Activated CD8-positive, alpha-beta memory T cell treated with anti-CD3 and anti-CD28 coated beads for 1 hour (primary cell): ENCODE measurements at places on chromosomes 16 and 17.

DNA sequence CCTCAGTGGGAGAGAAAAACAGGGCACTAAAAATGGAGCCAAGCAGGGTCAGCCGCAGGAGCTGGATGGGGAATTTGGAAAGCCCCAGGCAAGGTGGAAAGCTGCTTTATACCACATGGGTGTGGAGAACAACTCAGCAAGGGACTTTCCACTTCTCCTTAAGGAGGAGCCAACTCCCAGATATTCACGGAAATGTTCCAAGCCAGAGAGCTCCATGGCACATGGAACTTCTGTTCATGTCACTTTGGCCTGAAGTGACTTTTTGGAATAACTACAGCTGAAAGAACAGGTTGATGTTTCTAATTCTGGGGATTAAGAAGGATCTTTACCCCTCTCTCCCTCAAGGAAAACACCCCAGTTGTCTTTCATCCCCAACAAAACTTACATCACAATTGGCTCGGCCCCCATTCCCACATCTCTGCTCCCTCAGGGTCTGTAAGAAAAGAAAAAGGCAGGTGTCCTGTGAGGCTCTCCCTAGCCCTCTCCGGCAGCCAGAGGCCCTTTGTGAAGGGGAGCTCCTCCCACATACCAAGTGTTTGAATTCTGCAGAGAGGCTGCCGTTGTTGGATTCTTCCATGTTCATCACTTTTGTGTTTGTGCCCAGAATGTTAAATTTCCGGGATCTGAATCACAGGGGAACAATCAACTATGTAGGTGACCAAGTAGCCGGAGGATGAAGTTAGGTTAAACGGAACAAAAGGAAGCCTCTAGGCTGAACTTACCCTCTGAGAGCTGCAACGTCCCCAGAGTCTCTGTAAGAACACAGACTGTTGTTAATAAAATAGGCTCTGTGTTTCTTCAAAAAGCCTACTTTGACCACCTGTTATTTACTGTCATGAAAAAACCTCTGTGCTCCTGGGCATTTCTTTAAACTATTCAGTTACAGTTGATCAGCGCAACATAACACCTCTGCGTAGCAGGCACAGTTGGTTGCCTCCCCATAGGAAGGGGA is 41.0 kb downstream of the STAT5A start:
- no peak for DNase-seq

- no peak for DNase-seq
Observed at GRCh38 chr17:55722742-55723487, at the start of gene TMEM100. Gene TMEM100, minus strand, starts transcription at chr17:55722864. Its CDS starts 1,794 bp downstream, at chr17:55721070.

- no peak for DNase-seq
Observed at GRCh38 chr16:19898924-19899604, 14.4 kb upstream of the GPRC5B start.

- no peak for DNase-seq
Observed at GRCh38 chr17:6592173-6592572, 35.8 kb upstream of the PITPNM3 start.

- DNase-seq, result no peak
Observed at GRCh38 chr17:52120465-52120864, 38.0 kb downstream of the CA10 start.

GRCh38 chr17:27506348-27507218 is 50.3 kb downstream of the KSR1 start:
- DNase-seq, result no peak

DNA sequence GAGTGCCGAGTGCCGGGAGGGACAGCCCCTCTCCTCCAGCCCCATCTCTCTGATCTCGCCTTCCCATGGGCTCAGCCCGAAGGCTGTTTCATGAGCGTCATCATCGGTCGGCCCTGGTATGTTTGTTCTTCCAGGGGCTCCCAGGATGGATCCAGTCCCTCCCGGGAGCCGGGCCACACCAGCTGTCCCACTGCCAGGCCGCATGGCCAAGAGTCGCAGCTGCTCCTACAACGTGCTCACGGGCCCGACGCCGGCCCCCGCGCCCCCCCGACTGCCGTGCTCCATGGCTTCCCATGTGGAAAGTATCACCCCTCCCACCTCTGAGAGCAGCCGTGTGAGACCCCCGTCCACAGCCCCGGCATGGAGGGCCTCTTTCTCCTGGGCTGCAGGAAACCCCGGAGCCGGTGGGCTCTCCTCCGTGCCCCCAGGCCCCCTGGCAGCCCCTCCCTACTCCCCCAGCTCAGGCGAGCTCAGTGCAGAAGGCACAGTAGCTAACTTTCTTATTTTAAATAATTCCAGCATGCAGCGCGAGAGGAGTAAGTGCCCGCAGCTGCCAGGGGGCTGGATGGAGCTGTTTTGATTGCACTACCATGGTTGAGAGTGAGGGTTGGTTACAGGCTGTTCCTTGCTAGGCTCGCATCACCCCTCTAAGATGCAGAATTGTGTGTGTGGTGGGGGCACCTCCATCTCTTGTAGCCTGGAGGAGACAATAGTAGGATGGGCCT is 26.6 kb upstream of the GSE1 start:
- no peak for DNase-seq

GRCh38 chr17:74394275-74394950 is 27.1 kb downstream of the GPR142 start:
- DNase-seq, result no peak
